Stimulated activated CD4-positive, alpha-beta T cell treated with anti-CD3 and anti-CD28 coated beads, Interleukin-1b, Interleukin-23, amount 100 ng/mL, for 24 hours (primary cell): ENCODE measurements at places on chromosomes 2 and 18.

GRCh38 chr2:112821682-112822081, 14.9 kb downstream of the IL1B start:
- no peak for DNase-seq

DNA sequence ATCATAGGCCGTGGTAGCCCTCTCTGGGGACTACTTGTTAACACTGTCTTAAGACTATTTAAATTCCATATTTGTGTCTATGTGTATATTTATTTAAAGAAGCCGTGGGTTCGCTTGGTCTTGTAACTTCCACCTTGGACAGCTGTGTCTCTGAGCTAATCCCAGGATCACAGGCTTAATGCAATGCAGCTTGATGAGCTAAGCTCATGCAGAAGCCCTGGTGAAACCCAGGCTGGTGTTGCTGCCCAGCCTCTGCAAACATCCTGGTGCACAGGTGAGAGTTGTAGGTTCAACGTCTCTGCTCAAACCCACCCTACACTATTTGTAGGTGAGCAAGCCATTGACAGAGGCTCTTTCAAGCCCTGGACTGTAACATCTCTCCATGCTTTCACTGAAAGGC, 211.8 kb downstream of the FAM210A start:
- no peak for DNase-seq

DNA sequence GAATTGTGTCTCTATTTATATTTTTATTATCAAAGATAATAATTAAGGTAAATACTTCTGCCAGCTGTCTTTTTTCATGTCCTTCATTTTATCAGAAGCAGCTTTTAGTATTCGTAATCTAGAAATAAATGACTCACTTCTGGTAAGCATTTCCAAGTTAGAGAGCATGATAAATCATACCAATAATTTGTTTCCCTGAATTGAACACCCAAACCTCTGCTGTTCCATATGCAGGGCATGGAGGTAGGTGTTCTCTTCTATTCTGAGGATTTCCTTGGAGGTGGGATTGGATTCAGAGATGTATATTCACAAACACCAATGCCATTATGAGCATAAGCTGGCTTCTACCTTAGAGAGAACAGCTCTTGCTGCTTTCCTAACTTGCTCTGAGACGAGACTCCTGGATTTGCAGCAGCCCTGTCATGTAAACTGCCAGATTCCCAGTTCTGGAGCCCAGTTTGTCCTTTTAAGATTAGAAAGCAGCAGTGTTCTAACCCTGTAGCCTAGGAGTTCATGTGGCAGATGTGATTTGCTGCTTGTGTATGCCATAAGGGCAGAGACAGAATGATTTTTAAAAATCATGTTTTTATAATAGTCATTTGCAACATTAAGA, 47.5 kb downstream of the SKA1 start:
- no peak for DNase-seq

DNA sequence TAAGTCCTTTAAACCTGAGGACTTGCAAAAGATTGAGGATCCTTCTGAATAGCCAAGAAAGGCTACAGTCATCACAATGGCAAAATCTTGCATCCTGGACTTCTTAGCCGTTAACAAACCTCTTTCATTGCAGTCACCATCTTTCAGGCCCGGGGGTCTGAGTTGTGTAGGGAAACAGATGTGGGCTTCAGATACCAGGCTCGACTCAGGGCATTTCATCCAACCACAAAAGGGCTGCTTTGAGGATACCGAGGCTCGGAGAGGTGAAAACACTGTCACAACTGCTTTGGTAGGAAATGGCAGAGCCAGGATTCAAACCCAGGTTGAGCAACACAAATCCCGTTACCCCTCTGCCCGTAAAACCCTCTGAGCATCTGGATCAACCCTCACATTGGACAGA, 147.4 kb downstream of the TFCP2L1 start:
- DNase-seq = no peak

DNA sequence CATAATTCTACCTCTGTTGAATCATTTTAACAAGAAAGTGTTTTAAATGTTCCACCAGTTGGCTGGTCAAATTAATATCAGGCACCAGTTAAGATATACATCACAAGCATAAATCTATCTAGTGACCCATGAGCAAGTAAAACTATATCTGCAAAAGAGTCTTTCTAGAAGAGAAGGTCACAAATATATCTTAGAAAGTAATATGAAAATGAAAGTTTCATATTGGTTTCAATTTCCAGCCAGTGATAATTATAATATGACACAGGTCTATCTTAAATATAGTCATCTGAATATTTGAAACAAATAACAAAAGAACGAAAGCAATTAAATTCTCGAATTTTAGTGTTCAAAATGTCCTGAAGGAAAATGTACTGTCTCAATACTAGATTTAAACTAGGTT, 282.5 kb upstream of the KYNU start:
- DNase-seq = no peak

DNA sequence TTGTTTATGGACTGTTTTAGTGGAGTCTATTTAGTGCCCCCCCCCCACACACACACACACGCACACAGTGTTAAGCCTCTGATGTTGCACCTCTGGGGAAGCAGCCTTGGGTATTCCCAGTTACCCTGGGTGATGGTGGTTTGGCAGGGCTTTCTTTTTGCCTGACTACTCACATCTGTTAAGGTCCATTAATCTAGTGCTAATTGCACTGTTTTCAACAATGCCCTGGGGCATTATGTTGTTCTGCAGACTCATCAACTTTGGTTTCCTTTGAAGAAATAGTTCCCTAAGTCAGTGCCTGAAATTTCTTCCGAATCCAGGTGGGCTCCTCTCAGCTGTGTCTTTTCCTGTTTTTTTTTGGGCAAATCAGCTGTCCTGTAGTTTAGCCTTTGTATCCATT, 34.7 kb downstream of the SPOPL start:
- no peak for DNase-seq
